ENCODE measurements at places on chromosomes 7 and 10. TPM values are rescaled to one million over a fixed set of nuclear protein-coding genes. Genes with fewer than 3 reads are reported as not detected.
A peak's percentile ranks its signal among the peaks of the same experiment; 100 is the strongest.

The DKK1 gene
- 0.76 TPM for total RNA-seq

DNA sequence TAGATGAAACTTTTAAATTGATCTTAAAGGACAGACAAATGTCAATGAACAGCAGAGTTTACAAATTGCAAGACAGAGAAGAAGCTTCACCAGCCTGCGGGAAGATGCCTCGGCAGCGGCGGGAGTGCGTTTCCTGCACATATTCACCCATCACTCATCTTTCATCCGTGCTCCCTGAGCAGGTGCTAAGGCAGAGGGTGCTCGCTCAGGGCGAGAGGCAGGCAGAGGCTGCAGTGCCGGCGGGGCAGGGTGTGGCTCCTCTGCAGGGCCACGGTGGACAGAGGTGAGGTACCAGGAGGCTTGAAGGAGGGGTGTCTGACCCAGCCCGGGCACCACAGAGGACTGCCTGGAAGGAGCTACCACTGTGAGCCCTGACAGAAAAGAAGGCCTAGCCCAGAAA is 155.2 kb upstream of the PPP2R2D start:
- DNase-seq: no peak
- no peak overlapping the region for H3K4me3 ChIP-seq

- H3K27ac ChIP-seq: no peak overlapping the region
- no peak for DNase-seq
- no peaks in the 10 kb centered on the region for H3K27me3 ChIP-seq
- no peaks in the 10 kb centered on the region for H3K4me1 ChIP-seq
- H3K4me3 ChIP-seq: no peak overlapping the region
- H3K36me3 ChIP-seq: no peaks in the 10 kb centered on the region
Observed at GRCh38 chr10:17548162-17548561, 69.0 kb downstream of the HACD1 start.

The NAT16 gene
- total RNA-seq: not detected

DNA sequence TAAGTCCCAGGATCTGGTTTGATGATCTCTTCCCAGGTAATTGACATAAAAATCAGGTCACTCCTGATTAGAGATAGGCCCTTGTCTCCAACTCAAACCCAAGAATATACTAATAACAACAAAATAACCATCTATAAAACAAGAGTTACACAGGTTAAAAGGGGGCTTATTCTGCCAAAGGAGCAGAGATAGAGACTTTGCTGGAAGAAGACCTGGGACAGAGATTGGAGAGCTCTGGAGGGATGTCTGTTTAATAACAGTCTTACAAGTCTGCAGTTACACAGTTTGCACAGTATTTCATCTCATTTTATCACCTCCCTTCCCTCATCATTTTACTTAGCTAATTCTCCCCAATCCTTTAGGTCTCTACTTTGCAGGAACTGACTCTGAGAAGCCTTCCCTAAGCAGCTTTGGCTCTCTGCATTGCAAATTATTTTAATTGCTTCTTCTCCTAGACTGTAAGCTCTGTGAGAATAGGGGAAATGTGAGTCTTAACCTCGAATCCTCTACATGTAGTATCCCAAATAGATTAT is 3.7 kb upstream of the ZNF438 start:
- no peak overlapping the region for H3K27ac ChIP-seq
- no peaks in the 10 kb centered on the region for H3K36me3 ChIP-seq

DNA sequence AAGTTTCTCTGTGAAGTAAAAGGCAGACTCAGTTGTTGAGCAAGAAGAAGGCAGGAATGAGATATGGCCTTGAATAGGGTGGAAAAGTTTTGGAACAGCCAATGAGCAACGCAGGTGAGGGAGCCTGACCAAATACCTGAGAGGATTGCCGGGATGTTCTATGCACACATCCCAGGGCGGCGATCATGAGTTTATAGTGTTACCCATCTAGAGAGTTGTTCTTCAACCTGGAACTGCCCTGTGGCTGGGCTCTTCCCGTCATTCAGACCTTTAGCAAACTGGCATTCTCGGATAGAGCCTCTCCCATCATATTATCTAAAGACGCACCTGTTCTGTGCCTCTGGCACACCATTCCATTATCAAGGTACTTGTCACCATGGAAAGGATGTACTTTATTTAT is 103.0 kb upstream of the KIF5B start:
- no peak overlapping the region for H3K27ac ChIP-seq
- H3K4me1 ChIP-seq: no peaks in the 10 kb centered on the region
- no peak for DNase-seq
- no peak overlapping the region for H3K4me3 ChIP-seq
- H3K27me3 ChIP-seq: no peaks in the 10 kb centered on the region

- DNase-seq: no peak
- peaks cover 91% of the 10 kb centered on the region for H3K4me1 ChIP-seq
- H3K4me3 ChIP-seq: peak overlapping the region; percentile 53
- peak overlapping the region; percentile 95 for H3K27ac ChIP-seq
Observed at GRCh38 chr7:43645699-43646226, 62.9 kb downstream of the STK17A start.

- no peak overlapping the region for H3K27ac ChIP-seq
- H3K36me3 ChIP-seq: no peaks in the 10 kb centered on the region
- no peak overlapping the region for H3K4me3 ChIP-seq
- H3K4me1 ChIP-seq: no peaks in the 10 kb centered on the region
Observed at GRCh38 chr10:51100221-51100620, 25.9 kb downstream of the PRKG1 start.

The CACNB2 gene
- total RNA-seq: not detected

- no peak overlapping the region for H3K27ac ChIP-seq
- DNase-seq: no peak
- no peaks in the 10 kb centered on the region for H3K36me3 ChIP-seq
Observed at GRCh38 chr10:92750791-92751533, 61.2 kb downstream of the HHEX start.

GRCh38 chr7:92835261-92835850 is 1.0 kb downstream of the CDK6 start:
- peaks cover 8% of the 10 kb centered on the region for H3K27me3 ChIP-seq
- H3K4me3 ChIP-seq: peak overlapping the region; percentile 98
- DNase-seq: peak; percentile 21
- peaks cover 19% of the 10 kb centered on the region for H3K4me1 ChIP-seq
- peaks cover 2% of the 10 kb centered on the region for H3K36me3 ChIP-seq
- H3K27ac ChIP-seq: peak overlapping the region; percentile 60

DNA sequence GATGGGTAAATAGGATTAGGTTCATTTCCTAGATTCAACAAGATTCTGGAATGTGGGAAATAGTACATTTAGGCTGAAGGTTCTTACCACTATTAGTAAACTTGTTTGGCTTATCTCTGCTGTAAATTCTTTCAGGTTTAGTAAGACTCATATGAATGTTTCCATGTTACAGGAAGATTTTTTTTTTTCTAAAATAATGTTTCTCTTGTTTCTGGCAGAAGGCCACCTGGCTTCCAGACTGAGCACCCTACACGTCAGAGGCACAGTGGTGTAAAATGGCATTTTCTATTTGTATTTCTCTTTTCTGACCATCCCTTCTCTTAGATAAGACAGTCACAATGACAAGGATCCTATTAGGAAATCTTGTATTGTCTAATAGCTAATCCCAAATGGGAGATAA is 22.7 kb upstream of the AASS start:
- no peak overlapping the region for H3K27ac ChIP-seq
- no peaks in the 10 kb centered on the region for H3K36me3 ChIP-seq
- DNase-seq: no peak

The RHEB gene
- 46.0 TPM for total RNA-seq

DNA sequence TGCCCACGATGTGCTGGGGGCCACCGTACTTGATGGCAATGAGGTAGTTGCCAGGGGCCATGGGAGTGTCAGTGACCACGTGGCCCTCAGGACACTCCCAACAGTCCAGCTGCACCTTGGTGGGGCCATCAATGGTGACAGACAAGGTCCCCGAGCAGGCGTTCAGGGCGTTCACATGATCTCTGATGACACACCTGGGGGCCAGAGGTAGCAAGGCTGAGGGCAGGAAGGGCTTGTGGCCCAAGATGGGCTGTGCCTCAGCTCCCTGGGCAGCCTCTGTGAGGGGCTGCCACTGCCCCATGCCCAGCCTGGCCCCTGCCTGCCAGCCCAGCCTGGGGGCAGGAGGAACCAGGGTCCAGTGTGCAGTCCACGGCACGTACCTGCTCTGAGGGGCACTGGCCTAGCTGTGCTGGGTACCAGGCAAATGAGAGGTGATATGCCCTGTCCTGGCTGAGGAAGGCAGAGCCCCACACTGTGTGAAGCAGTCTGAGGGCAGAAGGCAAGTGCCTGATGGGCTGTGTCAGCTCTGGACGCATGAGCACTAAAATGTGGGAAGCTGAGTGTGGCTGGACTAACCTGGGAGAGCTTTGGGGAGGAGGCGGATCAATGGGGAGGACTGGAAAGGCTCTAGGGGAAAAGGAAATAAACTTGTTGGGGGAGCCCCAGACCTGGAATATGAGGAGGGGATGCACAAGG is 3.5 kb upstream of the KCP start:
- no peaks in the 10 kb centered on the region for H3K36me3 ChIP-seq
- peaks cover 68% of the 10 kb centered on the region for H3K27me3 ChIP-seq
- no peak overlapping the region for H3K27ac ChIP-seq
- no peak overlapping the region for H3K4me3 ChIP-seq

- DNase-seq: no peak
- H3K4me1 ChIP-seq: no peaks in the 10 kb centered on the region
- H3K27me3 ChIP-seq: no peaks in the 10 kb centered on the region
- no peaks in the 10 kb centered on the region for H3K36me3 ChIP-seq
- no peak overlapping the region for H3K4me3 ChIP-seq
Observed at GRCh38 chr10:106506526-106507283, 657.8 kb downstream of the SORCS1 start.

The TMEM130 gene
- 0.43 TPM for total RNA-seq

The IGFBP1 gene
- total RNA-seq: not detected

- no peaks in the 10 kb centered on the region for H3K4me1 ChIP-seq
Observed at GRCh38 chr10:124300224-124300623, 118.5 kb downstream of the OAT start.

The CRHR2 gene
- not detected for total RNA-seq
